ENCODE measurements at places on chromosomes 4 and X.

DNA sequence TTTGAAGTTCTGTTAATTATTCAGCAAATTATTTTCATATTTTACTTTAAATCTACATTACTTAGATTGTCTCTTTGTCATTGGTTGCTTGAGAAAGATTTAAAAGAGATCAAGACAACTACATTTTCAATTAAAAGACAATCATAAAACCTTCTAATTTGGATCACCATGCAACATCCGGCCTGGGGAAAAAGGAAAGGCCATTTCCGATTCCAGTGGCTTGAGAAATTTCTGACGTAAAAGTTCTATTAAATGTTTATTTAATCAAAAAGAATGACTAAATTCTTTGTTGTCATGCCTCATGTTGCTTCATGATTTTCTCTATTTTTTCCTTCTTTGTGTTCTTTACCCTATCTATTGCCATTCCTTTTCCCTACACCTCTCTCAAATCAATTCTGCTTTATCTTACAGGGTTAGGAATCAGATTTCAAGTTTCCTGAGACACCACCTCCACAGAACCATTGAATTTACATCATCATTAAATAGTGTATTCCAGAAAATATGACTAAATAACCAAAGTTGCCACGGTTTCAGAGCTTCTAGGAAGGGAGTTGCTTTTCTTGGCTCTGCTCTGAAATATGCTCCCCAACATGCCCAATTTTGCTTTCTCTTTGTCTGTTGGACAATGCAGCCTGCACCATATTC is 124.6 kb upstream of the ACSL4 start:
- DNase-seq: no peak

DNA sequence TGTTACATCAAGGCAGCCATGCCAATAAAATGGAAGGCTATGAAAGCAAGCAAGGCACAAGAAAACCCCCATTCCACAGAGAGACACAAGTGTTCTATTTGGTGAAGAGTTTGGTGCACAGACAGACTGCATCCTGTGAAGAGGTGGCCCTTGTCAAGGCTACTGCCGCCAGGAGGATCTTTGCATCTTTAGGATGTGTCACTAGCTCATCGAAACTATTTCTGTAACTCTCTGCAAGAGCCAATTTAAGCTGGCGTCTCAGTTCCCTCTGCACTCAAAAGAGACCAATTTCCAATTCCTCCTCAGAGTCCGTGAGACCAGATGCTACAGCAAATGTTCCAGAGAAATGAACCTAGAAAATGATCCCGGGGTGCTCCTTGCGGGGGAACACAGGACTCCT is 91.0 kb downstream of the PHKA2 start:
- DNase-seq: no peak

DNA sequence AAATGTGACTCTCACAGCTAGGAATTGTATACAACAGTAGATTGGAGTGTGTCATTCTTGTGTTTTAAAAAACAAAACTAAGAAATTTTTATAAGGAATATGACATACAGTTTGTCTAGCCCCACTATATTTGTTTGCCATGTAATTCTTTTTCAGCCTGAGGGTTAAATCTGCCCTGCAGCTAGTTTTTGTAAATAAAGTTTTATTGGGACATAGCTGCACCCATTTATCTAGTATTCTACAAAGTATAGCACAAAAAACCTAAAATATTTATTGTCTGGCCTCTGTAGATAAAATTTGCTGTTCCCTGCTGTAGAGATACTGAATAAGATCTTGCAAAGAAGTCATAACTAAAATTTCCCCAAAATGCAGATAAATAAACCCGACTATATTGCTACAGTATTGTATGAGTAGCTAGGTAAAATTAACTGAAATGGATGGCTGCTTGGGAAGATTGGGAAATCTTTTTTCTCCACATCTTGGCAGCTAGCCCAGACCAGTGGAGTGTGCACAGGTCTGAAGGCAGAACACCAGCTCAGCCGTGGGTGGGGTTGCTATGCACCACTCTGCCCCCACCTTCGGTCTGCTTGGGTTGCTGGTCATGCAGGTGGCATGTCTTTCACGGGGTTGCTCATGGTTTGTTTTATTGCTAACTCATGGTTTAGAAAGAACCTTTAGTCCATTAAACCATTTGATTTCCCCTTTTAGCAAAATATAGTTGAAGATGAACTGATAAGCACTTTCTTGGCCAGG is 127.9 kb downstream of the KLHL8 start:
- no peak for DNase-seq

DNA sequence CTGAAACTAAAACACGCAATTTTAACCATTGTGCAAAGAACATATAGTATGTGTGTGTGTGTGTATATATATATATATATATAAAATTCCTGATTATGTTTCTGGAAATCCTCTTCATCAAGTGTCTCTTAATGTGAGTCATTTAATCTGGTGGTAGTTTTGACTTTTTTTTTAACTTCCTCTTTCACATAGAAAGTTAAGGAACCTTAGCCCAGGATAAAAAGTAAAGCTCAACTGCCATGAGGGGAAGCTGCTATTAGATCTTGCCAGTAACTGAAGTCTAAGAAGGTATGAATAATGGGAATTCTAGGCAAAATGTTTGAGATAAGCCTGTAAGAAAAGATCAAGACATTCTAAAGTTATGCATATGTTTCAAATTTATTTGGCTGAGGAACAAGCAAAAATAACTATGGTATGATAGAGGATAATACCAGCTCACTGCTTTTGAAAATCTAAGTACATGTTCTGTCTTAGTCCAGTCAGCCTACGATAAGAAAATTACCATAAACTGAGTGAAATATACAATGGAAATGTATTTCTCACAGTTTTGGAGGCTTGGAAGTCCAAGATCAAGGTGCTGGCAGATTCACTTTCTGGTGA is 757.0 kb downstream of the TRAM1L1 start:
- DNase-seq: no peak

DNA sequence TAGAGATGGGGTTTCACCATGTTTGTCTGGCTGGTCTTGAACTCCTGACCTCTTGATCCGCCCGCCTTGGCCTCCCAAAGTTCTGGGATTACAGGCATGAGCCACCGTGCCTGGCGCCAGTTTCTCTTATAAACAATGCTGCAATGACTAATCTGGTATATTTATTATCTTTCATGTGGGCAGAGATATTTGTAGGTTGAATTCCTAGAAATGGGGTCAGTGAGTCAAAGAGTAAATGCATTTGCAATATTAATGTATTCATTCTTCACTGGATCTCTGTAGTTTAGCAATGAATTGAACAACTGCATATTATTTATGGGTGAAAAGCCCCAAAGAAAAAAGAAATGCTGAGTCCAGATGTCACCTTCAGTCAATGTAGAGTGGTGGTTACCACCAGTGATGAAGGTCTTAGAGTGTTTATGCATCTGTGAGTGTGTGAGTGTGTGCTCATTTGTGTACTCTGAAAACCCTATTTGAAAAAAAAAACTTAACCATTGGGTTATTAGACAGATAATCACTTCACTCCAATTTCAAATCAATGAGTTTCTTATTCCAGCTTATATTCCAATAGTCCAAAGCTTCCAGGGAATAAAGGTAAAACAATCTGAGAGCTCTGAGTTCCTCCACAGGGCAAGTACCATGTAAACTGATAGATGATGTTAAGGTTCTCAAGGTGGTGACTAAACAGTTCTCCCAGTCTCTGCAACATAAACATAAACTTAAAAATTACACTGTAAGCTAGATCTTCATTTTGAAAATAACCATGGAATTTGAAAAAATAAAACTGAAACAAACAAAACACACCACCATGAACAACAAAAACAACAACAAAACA is 22.6 kb upstream of the CD38 start:
- no peak for DNase-seq

GRCh38 chr4:182649698-182650477 is 267.3 kb downstream of the DCTD start:
- DNase-seq: no peak

DNA sequence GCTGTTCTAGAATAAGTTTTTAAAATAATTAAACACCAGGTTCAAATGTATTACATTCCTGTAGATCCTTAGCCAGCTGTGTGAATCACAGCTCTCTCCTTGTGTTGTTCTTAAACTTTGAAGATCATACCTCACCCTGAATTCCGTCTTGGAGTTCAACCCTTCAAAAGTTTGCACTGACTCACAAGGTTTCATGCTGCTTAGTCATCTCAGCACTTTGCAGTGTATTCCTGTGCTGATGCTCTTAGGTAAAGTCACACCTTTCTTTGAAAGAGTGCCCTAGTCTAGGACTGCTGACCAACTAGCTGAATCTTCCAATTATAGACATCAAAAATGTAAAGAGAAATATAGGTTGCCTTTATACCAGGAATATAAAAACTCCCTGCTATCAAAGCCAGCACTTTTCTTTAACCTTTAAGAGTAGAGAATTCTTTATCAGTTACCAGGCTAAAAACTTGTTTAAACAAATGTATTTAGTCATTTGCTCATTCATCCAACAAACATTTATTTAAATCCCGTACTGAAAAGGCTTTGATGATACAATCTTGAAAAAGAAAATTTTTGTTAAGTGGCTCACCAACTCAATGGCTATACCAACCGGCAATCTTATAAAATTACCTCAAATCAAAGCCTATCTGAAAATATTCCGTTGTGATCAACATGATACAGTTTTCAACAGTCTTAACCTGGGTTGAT is 169.7 kb downstream of the RAP1GDS1 start:
- DNase-seq: no peak

- peak; percentile 2 for DNase-seq
Observed at GRCh38 chr4:152327606-152328453, 208.1 kb downstream of the FBXW7 start.

DNA sequence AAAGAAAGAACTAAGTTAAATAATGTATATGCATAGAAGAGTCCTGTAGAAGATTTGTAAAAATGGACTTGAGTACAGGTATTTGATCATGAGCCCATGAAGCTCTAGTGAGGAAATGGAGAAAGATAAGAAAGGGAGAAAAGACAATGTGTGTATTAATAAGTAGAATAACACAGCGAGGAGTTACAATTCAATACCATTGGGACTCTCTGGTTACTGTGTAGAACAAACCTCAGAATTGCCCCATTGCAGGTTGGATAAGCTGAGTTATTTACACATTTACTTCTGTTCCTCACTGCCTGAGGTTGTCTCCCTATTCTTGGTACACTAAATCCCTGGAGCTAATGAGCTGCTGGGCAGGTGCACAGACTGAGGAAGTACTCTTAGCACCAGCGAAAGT is 33.3 kb downstream of the BANK1 start:
- DNase-seq: no peak

GRCh38 chrX:38268011-38268410 is 47.3 kb upstream of the SRPX start:
- DNase-seq: no peak

- DNase-seq: no peak
Observed at GRCh38 chr4:20598626-20599025, 101.6 kb upstream of the PACRGL start.

DNA sequence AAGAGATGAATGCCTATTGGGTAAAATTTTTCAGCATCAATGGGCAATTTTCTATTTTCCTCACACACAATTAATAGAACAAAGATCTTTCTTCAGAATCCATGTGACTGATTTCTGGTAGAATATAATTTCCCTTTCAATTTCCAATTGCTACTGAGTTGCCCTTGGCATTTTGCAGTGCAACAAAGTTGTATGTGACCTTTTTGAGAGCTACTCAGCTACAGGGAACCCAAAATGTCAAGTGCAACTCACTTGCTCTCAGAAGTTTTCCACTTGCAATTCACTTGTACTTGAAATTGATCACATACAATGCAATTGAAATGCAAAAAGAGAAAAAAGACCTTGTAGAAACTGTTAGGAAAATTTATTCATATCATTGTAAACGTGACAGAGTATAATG is 245.5 kb downstream of the BANK1 start:
- DNase-seq: no peak

DNA sequence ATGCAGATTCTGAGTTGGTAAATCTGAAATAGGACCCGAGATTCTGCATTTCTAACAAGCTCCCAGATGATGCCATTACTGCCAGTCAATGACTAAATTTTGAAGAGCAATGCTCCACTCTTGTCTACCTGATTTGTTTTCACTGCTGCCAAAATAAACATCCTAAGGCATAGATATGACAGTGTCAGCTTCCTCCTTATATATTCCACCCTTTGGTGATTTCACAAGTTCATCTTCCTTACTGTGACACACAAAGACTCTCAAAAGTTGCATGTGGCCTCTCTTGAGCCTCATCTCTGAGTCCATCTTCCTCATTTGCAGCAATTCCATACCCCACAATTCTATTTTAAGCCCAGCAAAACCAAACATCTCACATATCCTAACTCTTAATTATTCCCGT is 110.9 kb downstream of the FBXW7 start:
- DNase-seq: no peak

DNA sequence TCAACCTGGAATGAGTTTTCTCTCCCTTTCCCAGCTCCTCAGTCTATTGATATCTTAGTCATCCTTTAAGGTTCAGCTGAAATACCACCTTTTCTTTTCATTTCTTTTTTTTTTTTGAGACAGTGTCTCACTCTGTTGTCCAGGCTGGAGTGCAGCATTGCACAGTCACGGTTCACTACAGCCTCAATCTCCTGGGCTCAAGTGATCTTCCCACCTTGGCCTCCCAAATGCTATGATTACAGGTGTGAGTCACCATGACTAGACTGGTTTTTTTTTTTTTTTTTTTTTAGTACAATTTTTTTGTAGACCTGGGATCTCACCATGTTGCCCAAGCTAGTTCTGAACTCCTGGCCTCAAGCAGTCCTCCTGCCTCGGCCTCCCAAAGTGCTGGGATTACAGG is 28.9 kb downstream of the AFF1 start:
- DNase-seq: no peak

DNA sequence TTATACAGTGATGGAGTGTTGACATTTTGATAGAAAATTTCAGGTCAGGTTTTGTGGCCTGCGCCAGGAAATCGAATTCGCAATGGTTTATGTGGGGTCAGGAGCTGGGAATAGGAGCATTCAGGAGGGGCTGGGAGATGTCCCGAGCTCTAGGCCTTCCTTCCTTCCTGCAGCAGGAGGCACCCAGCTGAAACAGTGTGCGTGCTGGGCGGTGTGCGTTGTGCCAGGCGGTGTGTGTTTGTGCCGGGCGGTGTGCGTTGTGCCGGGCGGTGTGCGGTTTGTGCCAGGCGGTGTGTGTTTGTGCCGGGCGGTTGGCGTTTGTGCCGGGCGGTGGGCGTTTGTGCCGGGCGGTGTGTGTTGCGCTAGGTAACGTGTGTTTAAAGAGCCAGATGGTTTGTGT is 1.7 kb downstream of the UVSSA start:
- DNase-seq: no peak

DNA sequence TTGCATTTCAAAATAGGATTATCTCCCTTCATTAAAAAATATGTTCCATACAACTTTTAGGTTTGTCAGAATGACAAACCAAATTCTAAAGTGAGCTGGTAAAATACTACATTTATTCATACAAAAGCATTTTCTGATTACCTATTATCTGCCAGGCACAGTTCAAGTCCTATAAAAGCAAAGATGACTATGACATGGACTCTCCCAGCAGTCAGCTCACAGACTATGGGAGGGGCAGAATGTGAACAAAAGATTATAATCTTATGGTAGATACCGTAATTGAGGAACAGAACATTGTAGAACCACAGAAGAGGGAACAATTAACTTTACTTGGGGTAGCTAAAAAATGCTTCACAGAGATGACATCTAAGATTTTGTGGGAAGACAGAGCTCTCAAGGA is 12.4 kb downstream of the PAQR3 start:
- no peak for DNase-seq
